Stimulated activated CD4-positive, alpha-beta T cell treated with anti-CD3 and anti-CD28 coated beads, TNF-alpha, amount 100 ng/mL, for 1 hour (primary cell): ENCODE measurements at places on chromosomes 6 and 20.

GRCh38 chr20:4942331-4942730 lies 59.0 kb downstream of the SLC23A2 start:
- DNase-seq: no peak

DNA sequence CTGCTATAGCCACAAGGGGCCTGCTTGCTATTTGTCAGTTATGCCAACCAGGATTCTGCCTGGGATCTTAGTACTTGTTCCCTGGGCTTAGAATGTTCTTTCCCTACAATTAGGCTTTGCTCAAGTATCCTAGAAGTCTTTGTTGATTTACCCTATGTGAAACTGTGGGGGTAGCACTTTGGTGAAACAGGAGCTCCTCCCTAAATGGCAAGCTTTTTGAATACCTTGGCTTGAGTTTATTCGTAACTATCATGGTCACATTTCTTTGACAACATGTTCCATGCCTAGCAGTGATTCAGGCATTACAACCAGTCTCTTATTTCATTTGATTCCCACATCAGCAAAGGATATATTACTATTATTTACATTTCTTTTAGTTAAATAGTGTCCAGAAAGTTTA lies 21.2 kb downstream of the AFDN start:
- no peak for DNase-seq

GRCh38 chr6:100626721-100627120 lies 162.0 kb upstream of the SIM1 start:
- DNase-seq: no peak

- no peak for DNase-seq
Observed at GRCh38 chr6:44511126-44511525, 123.6 kb downstream of the CDC5L start.

- DNase-seq: no peak
Observed at GRCh38 chr6:85126485-85127167, 323.3 kb upstream of the NT5E start.

DNA sequence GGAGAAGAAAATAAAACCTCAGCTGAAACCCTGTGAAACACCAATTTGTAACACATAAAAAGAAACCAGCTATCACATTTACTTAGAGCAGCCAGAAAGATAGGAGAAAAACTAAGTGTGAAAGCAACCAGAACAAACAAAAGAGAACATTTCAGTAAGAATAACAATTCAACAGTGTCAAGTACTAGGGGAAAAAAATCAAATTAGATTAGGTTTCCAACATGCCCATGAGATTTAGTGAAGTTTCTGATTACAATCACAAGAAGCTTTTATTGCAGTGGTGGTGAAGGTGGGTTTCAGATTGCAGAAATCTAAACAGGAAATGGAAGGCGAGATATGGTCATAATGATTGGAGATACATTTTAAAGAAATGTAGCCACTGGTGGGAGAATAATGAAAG lies 22.1 kb upstream of the TRDN start:
- DNase-seq: no peak

DNA sequence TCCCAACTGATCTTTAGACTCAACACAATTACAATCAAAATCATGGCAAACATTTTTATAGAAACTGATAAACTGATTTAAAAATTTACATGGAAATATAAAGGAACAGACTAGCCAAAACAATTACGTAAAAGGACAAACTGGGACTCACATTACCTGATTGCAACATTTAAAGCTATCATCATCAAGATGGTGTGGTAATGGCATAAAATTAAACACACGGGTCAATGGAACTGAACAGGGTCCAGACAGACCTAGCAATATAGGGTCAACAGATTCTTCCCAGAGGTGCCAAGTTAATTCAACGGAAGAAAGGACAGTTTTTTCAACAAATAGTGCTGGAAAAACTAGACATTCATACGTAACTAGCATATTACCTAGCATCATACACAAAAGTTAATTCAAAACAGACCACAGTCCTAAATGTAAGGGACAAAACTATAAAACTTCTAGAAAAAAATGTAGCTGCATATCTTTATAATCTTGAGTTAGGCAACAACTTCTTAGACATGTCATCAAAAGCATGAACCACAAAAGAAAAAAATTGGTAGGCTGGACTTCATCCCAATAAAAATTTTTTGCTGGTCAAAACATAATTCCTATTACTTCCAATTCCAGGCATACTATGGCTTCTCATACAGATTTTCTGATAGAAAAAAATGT lies 147.4 kb upstream of the BEND6 start:
- no peak for DNase-seq

DNA sequence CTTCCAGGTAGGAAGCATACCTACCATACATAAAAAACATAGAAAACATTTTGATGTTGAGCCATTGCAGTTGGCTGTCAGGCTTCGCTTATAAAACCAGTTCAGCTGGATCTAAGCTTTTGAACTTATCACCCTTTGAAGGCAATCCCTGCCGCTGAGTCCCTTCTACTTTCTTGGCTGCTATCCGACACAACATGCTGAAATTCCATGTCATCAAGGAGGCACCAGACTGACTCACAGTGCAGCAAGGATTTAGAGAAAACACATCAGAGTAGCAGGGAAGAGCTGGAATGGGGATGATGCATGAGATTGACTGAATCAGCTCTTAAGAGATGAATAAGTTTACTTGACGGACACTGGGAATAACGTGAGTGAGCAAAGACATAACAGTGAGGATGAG lies 135.0 kb upstream of the MAN1A1 start:
- no peak for DNase-seq

DNA sequence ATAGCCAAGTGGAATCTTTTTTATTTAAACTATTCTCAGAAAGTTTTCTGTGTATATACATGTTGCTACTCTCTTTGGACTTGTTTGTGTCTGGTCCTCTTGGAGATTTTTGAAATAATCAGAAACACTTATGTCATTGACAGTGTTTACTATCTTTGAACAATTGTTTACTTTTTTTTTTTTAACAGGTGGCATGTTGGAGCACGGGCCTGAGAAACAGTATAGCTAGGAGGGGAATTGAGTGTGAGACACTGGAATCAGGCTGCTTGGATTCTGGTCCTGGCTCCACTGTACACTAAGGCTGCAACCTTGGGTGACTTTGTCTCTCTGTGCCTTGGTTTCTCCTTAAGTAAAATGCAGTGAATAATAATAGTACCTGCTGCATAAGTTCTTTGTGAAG lies 279.6 kb downstream of the PRL start:
- no peak for DNase-seq

- DNase-seq: no peak
Observed at GRCh38 chr6:38436726-38437465, 202.8 kb downstream of the BTBD9 start.

DNA sequence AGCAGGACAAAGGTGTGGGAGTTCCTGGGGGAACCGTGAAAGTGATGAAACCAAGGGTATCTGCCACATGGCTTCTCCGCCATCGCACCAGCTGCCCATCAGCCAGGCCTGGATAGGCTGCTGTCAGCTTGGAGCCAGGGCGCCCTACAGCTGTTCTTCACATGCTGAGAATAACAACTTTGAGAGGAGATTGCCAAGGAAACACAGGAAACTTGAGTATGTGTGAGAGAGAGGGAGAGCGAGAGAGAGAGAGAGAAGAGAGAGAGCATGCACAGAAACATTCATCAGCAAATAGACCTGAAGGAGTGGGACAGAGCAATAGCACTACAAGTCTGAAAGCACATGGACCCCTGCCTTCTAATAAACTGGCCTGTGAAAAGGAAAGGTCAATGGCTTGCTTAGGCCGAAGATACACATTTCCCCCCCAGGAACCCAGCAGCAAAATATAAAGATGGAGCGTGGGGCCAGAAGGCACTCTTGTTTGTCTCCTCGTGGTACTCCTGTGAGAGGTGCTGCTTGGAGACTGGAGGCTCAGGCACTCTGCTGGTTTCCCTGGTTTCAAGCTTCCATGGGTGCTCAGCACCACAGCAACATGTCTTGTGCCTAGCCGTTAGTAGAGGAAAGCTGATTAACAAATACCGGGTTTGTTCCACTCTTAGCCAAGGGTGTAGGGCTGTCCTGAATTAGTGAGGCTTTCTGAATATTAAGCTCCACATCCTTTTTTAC lies 53.0 kb downstream of the SNAP25 start:
- DNase-seq: no peak

- DNase-seq: no peak
Observed at GRCh38 chr20:2798095-2798805, 2.2 kb downstream of the CPXM1 start.

- no peak for DNase-seq
Observed at GRCh38 chr20:36070451-36070850, 84.1 kb upstream of the EPB41L1 start.

DNA sequence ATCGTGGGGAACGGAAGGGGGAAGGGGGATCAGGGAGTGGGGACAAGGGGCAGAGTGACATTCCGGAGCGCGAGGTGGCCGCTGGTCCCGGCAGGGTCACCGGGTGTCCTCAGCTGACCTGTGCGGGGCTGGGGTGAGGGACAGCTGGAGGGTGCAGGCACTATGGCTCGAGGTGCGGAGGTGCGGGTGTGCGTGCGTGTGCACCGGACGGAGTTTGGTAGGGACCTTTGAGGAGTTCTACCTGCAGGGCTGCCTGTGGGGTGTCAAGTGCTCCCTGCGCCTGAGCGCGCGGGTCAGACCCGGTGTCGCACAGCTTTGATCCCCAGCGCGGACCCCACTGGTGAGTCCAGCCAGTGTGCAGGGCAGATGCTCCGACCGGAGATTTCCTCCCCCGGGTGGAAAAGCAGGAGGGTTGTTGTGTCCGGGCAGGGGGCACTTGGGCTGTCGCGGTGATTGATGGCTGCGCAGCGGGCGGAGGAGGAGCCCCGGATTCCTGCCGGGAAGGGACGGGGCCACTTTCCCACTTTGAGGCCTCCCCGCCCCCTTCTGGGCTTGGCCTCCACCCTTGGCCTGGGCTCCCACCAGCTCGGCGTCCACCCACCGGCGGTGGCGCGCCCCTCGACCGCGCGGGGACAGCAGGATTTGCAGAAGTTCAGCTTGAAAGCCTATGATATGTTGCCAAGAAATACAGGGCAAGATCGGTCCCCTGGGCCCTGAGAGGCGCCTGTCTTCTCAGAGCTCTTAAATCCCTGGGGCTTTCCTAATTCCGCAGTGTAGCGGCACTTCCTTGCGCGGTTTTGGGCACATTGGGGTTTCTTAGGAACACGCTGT lies 658 bp downstream of the RIN2 start:
- DNase-seq: no peak

GRCh38 chr6:13794184-13794583 lies 20.2 kb downstream of the MCUR1 start:
- no peak for DNase-seq

DNA sequence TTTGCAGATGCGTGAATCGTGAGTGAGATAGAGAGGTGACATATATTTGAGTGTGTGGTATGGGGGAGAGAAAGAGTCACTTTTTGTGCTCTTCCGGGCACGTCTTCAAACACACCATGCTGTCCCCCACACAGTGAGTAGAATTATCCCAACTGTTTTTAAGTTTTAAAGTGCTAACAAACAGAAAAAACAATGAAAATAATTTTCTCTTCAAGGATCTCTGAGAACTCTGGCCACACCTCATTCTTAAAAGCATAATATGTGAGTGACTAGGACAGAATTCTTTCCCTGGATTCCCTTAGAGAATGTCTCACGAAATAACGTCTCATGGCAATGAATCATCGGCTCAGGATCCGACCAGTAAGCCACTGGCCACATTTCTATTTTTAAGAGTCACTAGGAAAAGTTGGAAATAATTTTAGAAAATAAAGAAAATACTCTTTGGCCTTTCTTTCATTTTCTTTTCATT lies 235.7 kb upstream of the ZNF217 start:
- DNase-seq: no peak

DNA sequence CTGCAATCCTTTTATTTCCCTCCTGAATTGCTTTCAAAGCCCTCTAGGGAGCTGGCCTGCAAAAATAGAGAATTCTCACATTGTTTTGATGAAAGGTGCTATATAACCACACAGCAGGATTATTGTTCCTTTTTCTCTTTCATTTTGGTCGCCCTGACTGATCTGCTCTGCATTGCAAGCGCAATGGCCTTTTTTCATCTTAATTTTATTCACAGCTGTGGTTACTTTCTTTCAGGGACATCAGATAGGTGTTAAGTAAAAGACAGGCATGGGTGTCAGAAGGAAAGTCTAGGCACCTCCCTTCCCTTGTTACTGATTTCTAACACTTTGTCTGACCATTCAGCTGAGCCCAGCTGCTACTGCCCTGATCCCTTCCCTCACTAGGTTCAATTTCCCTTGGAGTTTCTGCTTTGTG lies 850.5 kb upstream of the MAP3K7 start:
- no peak for DNase-seq

GRCh38 chr6:141824350-141824749 lies 308.4 kb upstream of the GJE1 start:
- DNase-seq: no peak

- DNase-seq: no peak
Observed at GRCh38 chr20:63982937-63983336, 2.0 kb downstream of the PRPF6 start.

GRCh38 chr20:51749674-51750036 lies 18.5 kb downstream of the ATP9A start:
- DNase-seq: no peak

DNA sequence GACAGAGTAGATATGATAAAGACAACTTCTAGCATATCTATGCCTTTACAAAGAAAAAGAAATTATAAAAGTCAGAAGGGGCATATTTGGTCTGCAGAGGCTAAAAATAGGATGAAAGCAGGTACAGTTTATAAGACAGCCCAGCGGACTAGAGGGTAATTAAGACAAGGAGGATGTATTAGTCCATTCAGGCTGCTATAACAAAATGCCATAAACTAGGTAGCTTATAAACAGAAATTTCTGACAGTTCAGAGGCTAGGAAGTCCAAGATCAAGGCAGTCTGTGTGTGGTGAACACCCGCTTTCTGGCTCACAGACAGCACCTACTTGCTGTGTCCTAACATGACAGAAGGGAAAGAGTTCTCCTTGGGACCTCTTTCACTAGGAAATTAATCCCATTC lies 5.7 kb downstream of the HBS1L start:
- no peak for DNase-seq

DNA sequence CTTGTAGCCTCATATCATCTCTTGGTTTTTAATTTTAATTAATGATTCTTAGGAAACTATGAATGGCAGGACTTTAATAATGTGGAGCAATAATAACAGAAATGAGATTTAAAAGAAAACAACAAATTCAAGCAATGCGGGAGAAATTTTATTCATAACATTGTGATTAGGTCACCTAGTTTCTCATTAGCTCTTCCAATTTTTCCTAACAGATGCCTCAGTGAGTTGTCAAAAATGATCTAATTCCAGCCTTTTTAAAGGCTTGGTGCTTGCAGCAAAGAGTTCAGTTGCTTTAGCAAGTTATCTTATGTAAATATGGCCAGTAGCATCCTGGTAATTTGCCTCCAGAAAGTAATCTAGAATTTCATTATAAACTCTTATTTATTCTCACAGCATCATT lies 20.4 kb downstream of the PDE7B start:
- DNase-seq: no peak

DNA sequence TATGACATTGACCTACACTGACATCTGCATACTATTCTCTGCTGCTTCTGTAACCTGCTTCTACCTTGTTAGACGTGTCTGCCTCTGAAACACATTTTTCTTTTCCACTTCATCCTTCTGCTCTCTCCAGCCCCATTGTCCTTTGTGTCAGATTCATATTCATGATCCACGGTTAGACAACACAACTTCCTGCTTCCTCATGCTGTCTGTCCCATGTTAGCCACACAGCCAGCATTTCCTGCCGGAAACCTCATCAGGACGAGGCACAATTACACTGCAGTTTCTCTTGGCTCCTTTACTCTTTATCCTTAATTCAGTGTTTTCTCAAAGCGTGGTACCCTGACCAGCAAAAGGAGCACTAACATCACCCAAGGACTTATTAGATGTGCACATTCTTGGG lies 150.2 kb downstream of the TBC1D7 start:
- no peak for DNase-seq

GRCh38 chr6:75374961-75375400 lies 90.4 kb upstream of the TMEM30A start:
- no peak for DNase-seq

- no peak for DNase-seq
Observed at GRCh38 chr6:24872779-24873178, 63.0 kb downstream of the RIPOR2 start.
